Tongue (tissue), 3 donors: ENCODE measurements at places on chromosomes 11 and 22. TPM values are rescaled to one million over a fixed set of nuclear protein-coding genes. Genes with fewer than 3 reads are reported as not detected.

FGF4 gene
- total RNA-seq, result not detected

TRIM21 gene
- 5.6 TPM for total RNA-seq

LARGE2 gene
- 2.7 TPM for total RNA-seq

TMEM184B gene
- 34.3 TPM for total RNA-seq

SLC5A4 gene
- total RNA-seq, result not detected

SCGB1A1 gene
- total RNA-seq, result not detected

PLEKHB1 gene
- 4.5 TPM for total RNA-seq

MMP13 gene
- not detected for total RNA-seq

OR8D4 gene
- 0.21 TPM for total RNA-seq

MGAT3 gene
- 2.9 TPM for total RNA-seq

MALAT1 gene
- total RNA-seq, result 27,133 TPM

RGL4 gene
- total RNA-seq, result not detected

GRCh38 chr11:75150879-75151278 lies at the start of gene SLCO2B1:
Gene SLCO2B1, plus strand, starts transcription at chr11:75151107. Its CDS starts 275 bp downstream, at chr11:75151382.
- no peak for DNase-seq

- DNase-seq, result no peak
Measured at GRCh38 chr11:133694701-133695100, 150.6 kb downstream of the SPATA19 start.

DNA sequence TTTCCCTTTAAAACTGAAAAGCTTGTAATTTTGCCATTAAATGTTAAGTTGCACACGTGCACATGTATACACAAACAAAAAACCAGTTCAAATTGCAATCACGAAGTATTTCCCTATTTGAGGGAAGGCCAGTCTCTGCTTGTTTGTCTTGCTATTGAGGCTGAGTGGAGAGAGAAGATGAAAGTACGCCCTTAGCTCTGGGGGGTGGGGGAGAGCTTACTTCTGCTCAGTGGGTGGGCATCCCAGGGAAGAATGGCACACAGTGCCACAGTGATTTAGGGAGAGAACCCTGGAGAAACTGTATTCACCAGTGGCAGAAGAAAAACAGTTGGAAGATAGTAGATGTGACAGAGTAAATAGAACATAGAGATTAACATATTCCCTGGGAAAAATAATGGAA lies 8.7 kb downstream of the YAP1 start:
- DNase-seq, result no peak

DNA sequence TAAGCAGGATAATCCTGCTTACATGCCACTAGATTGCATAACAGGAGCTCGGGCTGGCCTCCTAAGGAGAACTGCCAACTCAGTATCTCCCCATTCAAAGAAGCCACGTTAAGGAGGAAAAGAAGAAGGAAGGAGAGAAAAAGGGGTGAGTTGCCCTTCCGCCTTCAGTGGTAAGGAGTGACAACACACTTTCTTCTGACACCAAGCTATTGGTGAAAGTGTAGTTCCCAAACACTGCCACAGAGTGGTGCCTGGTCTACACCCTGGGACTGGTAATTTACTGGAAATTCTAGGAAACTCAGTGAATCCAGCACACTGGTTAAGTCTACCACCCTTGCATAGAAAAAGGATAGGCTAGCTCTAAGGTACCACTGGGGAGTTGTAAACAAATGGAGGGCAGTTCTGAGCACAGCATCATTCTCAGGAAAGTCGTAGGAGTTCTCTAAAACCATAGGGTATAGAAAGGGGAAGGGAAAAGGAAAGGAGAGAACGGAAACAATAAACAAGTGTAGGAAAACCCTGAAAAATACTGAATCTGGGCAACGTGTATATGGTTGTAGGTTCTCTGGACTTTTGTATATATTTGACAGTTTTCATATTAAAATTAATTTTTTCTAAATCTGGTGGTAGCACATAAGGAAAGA lies 58.2 kb downstream of the RRAS2 start:
- DNase-seq, result peak; percentile 71

DNA sequence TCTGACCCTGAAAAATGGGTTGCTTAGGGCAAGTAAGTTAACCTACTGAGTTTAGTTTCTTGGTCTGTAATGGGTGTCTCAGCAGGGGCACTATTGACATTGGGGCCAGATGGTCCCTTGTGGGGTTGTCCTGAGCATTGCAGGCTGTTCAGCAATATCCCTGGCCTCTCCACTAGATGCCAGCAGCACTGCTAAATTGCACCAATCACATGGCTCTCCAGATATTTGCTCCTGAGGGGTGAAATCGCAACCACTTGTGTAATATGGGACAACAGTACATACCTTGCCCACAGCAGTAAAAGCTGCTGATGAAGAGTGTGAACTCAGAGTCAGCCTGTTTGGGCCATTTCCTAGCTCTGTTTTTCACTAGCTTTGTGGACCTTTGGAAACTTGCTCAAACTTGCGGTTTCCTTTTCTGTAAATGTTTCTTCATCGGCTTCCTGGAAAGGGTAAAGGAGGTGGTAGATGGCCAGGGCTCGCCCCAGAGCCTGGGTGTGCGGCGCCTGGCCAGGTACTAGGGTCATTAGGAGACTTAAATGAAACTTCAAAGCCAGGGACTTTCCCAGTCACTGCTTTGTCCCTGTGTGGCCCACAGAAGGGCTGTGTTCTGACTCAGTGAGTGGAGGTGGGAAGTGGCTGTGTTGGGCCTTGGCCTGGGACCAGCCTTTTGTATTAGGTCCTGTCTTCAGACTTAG lies 13.0 kb downstream of the NCF4 start:
- peak; percentile 46 for DNase-seq

DNA sequence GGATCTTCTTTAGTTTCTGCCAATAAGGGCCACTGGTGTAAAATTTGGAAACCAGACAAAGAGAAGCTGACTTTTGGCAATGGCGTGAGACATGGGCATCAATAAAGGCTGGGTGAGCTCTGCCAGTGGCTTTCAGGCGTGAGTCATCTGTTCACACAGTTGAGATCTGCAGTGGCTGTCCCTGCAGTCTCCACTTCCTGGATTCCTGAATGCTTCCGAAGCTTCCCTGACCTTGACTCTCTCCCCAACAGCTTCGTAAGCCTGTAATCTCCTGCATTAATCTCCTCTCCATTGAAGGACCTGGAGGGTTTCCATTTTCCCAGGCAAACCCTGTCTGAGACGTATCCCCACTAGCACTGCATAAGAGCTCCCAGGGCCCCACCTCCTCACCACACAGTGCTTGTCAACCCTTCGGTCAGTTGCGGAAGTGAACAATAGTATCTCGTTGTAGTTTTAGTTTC lies 574.7 kb downstream of the TBC1D22A start:
- DNase-seq, result peak; percentile 73

DNA sequence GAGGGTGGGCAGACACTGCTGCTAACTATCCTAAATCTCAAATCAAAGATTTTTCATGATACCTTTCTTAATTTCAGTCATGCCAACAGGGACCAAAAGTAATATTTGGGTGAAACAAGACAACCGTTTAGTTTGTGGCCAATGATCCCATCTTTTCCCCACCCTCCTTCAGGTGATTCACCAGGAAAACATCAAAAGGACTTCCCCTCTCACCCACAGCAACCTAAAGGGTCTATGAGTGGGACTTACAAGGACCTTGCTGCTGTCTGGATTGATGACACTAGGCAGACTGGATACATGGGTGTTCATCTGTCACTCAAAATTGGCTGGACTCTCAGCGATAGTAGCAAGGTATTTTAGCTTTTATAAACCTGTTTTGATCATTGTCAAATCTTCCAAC lies 62.0 kb upstream of the ZC3H12C start:
- DNase-seq, result no peak

GRCh38 chr11:7759010-7759409 lies 37.7 kb downstream of the OR5P2 start:
- no peak for DNase-seq

- no peak for DNase-seq
Measured at GRCh38 chr22:36913427-36914389, at the start of gene CSF2RB. Gene CSF2RB, plus strand, starts transcription at chr22:36913628. Its CDS starts 8,580 bp downstream, at chr22:36922208.

DNA sequence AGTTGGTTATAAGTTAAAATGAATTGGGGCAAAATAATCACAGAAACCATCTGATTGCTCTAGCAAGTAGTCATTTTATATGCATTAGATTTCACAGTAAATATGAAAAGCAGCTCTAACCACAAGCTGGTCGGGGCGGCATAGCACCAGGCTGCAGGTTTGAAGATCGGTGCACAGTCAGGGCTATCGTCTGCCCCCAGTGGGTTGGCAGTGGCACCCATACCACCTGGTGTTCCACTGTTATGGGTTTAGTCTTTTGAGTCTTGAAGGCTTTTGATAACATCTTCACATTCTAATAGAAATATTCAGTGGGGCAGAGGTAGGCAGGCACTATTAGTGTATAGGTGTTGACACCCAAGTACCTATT lies 62.1 kb downstream of the GRK3 start:
- DNase-seq, result no peak

DNA sequence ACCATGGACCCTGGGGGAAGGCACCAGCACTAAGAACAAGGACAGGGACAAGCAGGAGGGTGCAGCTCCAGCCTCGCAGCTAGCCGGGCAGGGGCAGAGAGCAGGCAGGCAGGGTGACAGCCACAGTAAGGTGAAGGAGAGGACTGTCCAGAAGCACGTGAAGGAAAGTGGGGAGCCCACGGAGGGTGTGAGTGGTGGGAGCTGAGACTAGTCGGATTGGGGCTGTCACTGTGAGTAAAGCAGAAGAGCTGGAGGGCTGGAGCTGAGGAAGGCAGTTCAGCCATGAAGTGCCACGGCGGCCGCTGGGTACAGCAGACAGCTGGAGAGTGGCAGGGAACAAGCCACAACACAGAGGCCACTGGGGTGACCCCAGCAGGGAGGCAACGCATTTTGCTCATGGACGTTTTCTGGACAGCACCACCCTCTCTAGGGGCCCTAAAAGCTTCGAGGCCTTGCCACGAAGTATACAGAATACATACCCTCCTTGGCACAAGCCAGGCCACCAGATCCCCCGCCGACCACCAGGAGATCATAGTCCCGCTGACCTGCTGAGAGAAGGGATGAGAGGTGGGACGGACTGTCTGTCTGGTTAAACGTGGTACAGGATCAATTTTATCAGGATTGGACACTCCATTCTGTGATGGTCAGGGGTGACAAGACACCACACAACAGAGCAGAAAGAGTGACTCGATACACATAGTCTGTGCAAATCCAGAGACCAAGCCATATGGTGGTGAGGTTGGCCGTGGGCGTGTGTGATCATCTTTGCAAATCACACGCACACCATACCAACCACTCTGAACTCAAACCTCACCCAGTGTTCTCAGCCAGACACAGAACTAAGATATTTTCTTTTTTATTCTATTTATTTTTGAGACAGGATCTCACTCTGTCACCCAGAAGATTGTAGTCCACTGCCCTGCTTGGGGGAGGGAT lies 10.8 kb upstream of the COMT start:
- no peak for DNase-seq

DNA sequence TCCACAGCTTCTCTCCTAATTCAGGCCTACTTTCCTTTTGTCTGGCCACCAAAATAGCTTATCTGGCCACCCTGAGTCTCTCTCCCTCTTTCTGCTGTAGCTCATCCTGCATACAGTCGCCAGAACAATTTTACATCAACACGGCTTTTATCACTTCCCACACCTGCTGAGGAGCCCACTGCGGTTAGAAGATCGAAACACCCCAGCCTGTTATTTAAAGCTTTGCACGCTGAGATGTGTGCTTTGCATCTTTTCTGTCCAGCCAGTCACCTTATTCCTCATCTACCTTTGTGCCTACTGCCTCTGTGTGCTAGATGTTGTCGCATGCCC lies 96.0 kb downstream of the COMMD9 start:
- no peak for DNase-seq

- DNase-seq, result no peak
Measured at GRCh38 chr11:907668-908067, 2.9 kb downstream of the CHID1 start.

GRCh38 chr11:35118906-35119305 lies 20.1 kb upstream of the CD44 start:
- DNase-seq, result no peak

DNA sequence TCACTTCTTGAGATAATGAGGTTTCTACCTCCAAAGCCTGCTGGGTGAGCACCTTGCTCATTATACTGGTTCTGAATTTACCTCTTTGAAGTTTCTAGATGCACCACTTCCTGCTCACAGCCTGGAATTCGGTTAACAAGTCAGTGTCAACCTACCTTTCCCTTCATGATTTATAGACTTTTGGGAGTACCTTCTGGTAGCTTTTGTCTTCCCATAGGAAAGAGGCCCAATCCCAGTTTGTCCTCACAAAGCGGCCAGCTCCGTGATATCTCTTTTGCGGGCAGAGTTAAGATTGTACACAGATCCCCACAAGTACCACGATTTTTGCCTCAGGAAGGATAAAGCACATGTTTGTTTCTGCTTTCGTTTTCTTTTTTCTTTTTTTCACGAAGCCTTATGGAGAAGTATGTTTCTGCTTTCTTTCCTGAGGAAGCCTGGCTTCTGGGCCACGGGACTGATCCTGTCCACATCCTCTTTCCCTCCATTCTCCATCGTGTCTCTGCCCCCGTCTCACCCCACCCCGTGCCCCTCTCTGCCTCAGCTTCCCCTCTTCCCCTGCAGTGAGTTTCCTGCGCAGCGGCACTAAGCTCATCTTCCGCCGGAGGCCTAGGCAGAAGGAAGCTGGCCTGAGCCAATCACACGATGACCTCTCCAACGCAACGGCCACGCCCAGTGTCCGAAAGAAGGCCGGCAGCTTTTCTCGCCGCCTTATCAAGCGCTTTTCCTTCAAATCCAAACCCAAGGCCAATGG lies 5.7 kb upstream of the HINFP start:
- no peak for DNase-seq

- peak; percentile 21 for DNase-seq
Measured at GRCh38 chr11:67120456-67120855, 1.4 kb downstream of the KDM2A start.

DNA sequence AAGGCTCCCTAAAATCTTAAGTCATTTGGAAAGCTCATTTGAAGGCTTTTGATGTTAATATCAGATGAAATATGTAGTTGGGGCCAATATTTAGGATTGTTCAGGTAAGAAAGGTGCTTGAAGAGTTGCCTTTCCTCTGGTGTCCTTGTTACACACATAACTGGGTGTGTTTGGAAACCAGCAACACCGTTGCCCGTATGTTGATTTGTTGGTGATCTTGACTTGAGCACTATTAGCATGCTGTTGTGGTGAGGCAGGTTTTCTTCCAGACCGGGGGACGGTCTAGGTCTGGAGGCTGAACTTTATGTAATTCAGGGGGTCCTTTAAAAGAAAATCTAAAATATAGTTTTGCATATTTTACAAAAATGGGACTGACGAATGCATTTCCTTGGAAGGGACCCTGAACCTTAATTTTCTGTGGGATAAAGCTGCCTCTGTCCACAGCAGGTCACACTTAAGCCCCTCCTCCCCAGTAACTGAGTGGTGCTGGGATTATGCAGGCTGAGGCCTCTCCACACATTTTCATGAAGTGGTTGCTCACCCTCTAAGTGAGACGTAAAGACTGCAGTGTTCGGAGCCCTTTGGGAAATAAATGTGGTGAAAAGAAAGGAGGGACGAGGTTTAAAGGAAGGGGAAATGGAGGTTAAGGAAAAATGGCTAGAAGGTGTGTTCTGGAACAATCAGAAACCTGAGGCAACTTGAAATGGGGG lies 1.8 kb downstream of the YWHAH start:
- DNase-seq, result peak; percentile 25
